ENCODE measurements at places on chromosomes 12 and 14.
A peak's percentile ranks its signal among the peaks of the same experiment; 100 is the strongest.

DNA sequence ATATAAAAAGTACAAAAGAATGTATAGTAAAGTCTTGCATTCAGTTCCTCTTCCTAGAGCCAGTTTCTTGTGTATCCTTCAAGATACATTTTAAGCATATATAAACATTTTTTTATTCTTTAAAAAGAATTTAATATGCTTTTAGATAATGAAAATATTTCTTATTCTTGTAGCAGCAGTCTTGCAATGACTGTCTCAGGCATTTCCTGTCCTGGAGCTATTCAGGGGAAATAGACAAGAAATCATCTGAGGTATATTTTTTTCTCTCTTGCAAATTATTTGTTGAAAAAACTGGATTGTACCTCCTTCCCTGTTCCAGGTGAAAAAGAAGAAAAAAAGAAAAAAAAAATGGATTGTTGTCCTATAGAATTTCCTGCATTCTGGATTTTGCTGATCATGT lies 17.0 kb upstream of the ERBB3 start:
- DNase-seq, result no peak

DNA sequence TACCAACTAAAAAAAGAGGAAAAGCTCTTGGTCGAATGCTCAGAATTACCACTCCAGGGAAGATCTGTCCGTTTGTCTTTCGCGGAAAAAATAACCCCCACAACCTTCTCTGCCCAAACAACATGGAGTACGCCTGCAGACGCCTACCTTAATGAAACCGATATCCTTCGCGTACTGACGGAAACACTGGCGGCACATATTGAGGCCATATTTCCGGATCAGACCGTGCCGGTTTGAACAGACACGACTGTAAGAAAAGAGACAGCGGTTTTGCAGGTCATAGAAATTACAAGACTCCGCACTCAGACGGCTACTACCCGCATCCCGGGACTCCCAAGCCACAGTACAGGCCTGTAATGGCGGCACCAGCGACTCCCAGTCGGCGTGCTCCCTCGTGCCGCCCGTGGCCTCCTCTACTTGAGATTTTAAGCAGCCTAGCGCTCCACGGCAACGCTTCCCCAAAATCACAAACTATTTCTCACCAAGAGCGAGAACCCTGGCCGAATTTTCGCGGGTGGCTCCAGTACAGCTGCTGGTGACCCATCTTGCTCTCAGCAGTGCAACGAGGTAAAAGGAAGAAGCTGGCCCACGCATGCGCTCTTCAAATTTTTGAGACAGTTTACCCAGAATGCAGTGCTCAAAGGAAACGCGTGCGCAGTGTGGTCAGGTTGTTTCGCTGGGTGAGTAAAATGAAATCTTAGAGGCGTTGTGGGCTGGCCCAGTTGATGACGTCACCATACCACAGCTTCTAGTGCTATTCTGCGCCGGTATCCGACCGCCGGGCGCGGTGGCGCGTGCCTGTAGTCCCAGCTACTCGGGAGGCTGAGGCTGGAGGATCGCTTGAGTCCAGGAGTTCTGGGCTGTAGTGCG lies at the start of gene RPS29:
Gene RPS29, minus strand, starts transcription at position 578 of the 870 bp plus-strand sequence. Its CDS starts 34 bp downstream, at position 544.
- DNase-seq, result peak; percentile 97

- DNase-seq, result peak; percentile 30
Measured at GRCh38 chr14:71555654-71556559, 376.3 kb upstream of the RGS6 start.

- DNase-seq, result no peak
Measured at GRCh38 chr12:88519802-88520435, 60.4 kb downstream of the KITLG start.

- no peak for DNase-seq
Measured at GRCh38 chr14:75182821-75183220, 6.4 kb upstream of the TMED10 start.

Measured in stimulated activated CD8-positive, alpha-beta memory T cell treated with anti-CD3 and anti-CD28 coated beads, Interleukin-12 subunit alpha, Interleukin-12 subunit beta, amount 100 ng/mL, for 1 hour (primary cell).